ENCODE measurements at places on chromosomes 7 and 10. TPM values are rescaled to one million over a fixed set of nuclear protein-coding genes. Genes with fewer than 3 reads are reported as not detected.

GRCh38 chr10:31659665-31660064 is 269.0 kb downstream of the ARHGAP12 start:
- no peak for DNase-seq

DNA sequence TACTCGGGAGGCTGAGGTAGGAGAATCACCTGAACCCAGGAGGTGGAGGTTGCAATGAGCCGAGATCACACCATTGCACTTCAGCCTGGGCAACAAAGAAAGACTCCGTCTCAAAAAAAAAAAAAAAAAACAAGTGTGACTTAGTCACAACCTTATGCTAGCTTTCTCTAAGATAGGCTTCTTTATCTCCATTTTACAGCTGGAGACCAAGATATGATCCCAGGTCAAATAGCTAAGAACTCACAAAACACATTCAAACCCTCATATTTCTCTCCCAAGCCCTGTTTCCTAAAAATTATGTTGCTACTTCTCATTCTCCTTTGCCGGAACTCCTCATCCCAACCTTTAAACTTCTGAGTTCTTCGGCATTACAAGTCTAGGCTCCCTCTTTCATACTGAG is 13.0 kb upstream of the DHTKD1 start:
- DNase-seq = no peak

DNA sequence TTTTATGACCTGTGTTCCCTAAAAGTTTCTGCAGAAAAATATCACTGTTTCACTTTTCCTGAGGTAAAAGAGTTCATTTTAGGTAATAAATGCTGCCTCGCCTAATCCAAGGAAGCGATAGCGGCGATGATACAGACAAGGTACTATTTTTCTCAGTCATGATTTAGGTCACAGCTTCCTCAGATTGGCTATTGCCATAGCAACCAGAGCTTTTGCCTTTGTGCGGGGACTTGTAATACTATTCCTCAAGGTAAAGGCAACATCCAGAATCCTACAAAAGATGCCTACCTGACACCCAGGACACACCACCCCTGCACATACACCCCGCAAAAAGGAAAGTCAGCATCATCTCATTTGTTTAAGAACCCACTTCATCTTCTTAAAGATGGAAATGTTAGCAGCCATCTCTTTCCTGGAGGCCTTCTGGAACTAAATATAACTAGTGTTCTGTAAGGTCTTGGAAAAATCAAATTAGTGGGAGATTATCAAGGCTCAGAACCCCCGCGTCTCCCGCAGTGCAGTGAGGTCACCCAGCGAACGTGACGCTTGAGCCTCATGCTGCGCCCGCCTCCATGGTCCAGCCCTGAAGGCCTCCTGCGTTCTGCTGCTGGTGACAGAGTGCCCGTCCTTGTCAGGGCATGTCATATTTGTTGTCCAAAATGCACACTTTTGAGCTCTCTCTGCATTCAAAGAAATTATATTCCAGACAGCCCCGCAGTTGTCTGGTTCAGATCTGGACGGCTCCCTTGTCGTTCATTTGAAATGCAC is 402.0 kb upstream of the RNF32 start:
- DNase-seq = no peak

DNA sequence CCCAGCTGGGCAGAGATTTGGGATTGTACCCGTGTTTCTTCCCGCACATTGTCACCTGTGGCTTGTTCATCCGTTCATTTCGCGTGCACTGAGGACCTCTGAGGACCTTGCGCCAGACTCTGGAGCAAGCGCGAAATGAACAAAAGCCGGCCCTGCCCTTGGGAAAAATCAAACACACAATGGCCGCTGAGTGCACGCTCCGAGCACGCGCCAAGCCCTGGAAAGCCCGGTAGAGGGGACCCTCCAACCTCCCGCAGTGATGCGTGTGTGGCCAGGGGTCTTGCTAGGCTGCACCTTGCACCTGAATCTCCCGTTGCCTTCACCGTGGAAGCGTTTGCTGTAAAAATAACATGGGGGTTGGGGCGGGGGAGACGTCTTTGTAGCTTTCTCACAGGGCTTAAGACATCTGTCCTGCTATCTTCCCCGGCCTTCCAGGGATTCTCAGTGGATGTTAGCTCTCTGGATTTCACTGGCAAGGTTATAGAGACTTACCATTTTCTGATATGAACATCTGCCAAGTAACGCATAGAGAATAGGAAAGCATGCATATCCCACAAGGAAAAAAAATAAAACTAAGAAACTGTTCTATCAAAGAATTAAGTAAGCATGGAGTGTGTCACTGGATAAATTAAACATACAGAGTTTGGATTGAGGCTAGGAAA is 37.3 kb downstream of the ZNF777 start:
- no peak for DNase-seq

GRCh38 chr10:82089327-82089726 is 214.3 kb downstream of the NRG3 start:
- no peak for DNase-seq

The CALML5 gene
- 0.32 TPM for polyA plus RNA-seq
